ENCODE measurements at places on chromosomes 2 and 18. TPM values are rescaled to one million over a fixed set of nuclear protein-coding genes. Genes with fewer than 3 reads are reported as not detected.

DNA sequence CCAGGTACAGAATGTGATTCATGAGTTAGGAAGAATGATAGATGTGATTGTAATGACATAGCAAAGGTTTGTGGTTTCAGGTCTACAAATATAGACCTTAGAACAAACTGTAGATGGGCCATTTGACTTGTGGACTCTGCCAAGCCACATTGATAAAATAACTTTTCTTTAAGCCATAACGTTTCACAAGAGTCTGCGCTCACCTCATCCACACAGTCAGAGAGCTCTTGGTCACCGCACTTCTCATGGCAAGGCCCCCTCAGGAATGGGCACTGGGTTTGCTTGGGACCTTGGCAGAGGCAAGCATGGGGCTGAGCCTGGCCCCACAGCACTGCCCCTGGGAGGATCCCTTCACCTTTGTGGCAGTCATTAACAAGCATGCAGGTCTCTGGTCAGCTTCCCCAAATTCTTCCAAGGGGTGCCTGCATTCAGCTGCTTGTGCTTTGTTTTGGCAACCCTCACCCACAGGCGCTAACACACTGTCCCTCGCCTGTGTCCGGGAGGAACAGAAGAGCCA is 14.0 kb downstream of the ARMC9 start:
- no peak overlapping the region for H3K27ac ChIP-seq
- no peaks in the 10 kb centered on the region for H3K27me3 ChIP-seq
- H3K36me3 ChIP-seq, result no peaks in the 10 kb centered on the region

- no peak overlapping the region for H3K4me3 ChIP-seq
- no peak overlapping the region for H3K27ac ChIP-seq
- no peak for DNase-seq
- no peaks in the 10 kb centered on the region for H3K4me1 ChIP-seq
- H3K27me3 ChIP-seq, result no peaks in the 10 kb centered on the region
- H3K36me3 ChIP-seq, result no peaks in the 10 kb centered on the region
Measured at GRCh38 chr2:140747665-140748064, 1383.2 kb downstream of the LRP1B start.

The HOXD1 gene
- not detected for total RNA-seq

The PIEZO2 gene
- not detected for total RNA-seq

GRCh38 chr2:231655894-231656293 is 52.4 kb upstream of the PTMA start:
- H3K27ac ChIP-seq, result no peak overlapping the region
- no peak overlapping the region for H3K4me3 ChIP-seq
- DNase-seq, result no peak
- peaks cover 9% of the 10 kb centered on the region for H3K4me1 ChIP-seq
- no peaks in the 10 kb centered on the region for H3K36me3 ChIP-seq

DNA sequence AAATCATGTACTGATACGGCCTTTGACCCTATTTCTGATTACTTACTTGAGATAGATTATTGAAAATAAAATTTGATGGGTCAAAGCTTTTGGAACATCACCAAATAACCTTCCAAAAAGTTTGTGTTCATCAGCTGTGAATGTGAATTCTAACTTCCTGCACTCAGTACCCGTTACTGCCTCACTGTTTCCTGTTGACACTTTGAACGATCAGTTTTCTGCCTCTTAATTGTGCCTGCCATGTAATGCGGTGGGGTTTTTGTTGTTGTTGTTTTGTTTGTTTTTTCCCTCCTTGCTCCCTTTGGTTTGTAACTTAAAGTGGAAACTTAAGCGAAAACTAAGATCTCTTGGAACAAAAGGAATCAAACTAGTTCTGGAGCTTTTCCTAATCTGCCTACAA is 18.9 kb downstream of the ATG16L1 start:
- H3K27me3 ChIP-seq, result no peaks in the 10 kb centered on the region
- peaks cover 51% of the 10 kb centered on the region for H3K4me1 ChIP-seq
- H3K4me3 ChIP-seq, result peak overlapping the region; percentile 28
- H3K36me3 ChIP-seq, result peaks cover 91% of the 10 kb centered on the region

GRCh38 chr2:24018241-24018640 is 8.4 kb downstream of the MFSD2B start:
- no peak overlapping the region for H3K27ac ChIP-seq
- no peak for DNase-seq
- no peaks in the 10 kb centered on the region for H3K27me3 ChIP-seq
- H3K4me1 ChIP-seq, result no peaks in the 10 kb centered on the region

The OR6B2 gene
- not detected for total RNA-seq
